Tongue (tissue), 3 donors: ENCODE measurements at places on chromosomes 12 and 14. TPM values are rescaled to one million over a fixed set of nuclear protein-coding genes. Genes with fewer than 3 reads are reported as not detected.

DNA sequence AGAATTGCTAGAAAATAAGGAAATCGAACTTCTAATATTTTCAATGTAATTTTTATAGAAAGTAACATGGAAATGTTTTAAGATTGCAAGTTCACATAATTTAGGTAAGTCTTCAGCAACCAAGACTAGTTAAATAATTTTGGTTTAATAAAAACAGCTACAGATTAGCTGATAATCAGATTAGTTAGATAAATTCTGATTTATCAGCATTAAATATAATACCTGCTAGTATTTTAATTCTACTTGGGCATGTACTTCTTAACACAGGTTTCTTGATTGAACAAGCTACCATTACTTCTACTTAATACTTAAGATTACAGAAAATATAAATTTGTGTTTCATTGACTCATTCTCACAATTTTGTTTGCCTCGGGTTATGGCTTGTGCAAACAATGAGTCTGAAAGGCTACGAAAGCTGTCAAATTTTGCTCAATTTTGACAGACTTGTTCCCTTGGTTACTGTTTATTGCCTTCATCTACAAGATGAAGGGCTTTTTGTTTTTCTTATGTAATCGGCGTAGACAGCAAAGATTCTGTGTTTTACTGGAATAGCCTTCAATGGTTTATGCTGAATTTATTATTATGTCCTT lies 116.1 kb upstream of the NUDT4 start:
- DNase-seq = no peak

TEX52 gene
- not detected for total RNA-seq

PPM1H gene
- 4.5 TPM for total RNA-seq

GRCh38 chr12:130117233-130117632 lies 45.0 kb upstream of the FZD10 start:
- DNase-seq = peak; percentile 62

DNA sequence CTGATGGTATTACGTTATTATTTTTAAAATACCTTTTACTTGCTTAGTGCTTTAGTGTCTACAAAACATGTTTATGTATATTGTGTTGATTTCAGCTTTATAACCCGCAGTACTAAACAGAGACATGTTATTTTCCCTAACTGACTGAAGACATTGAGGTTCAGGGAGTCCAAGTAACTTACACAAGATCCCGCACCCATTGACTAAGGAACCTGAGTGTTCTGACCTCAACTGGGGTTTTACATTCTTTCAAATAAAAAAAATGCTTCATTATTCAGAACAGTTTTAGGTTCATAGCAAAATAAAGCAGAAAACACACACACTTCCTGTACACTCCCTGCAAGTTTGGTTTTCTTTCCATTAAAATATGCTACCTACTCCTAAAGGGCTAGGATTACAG lies 60.4 kb upstream of the METAP2 start:
- DNase-seq = no peak

- DNase-seq = no peak
Observed at GRCh38 chr12:3134126-3134525, 56.9 kb downstream of the TSPAN9 start.

- DNase-seq = no peak
Observed at GRCh38 chr14:54322246-54322645, 74.6 kb upstream of the CDKN3 start.

GRCh38 chr14:65560340-65561027 lies 148.0 kb downstream of the FUT8 start:
- DNase-seq = no peak

SPATS2 gene
- total RNA-seq = 28.7 TPM

GRCh38 chr12:121766290-121767039 lies 27.0 kb downstream of the RHOF start:
- DNase-seq = no peak

- DNase-seq = no peak
Observed at GRCh38 chr12:95443459-95443858, 30.5 kb upstream of the METAP2 start.

TGM1 gene
- total RNA-seq = 29.0 TPM

MIP gene
- not detected for total RNA-seq

DNA sequence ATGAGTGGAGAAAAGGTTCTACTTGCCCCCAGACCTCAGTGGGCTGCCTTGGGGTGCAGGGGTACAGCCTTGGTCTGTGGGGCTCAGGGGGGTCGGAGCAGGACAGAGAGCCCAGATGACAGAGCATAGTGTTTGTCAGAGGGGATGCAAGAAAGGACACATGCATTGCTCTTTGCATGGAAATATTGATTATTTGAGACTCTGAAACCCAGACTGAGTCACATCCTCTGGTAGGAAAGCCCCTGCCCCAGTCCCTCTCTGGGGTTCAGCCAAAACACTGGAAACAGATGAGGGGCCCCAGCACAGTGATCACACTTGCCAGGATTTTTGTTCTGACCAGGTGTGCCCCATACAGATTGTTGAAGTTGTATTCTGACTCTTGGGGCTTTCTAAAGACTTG lies 1094.4 kb downstream of the BCL11B start:
- DNase-seq = no peak

LGALS3 gene
- 114 TPM for total RNA-seq

DNA sequence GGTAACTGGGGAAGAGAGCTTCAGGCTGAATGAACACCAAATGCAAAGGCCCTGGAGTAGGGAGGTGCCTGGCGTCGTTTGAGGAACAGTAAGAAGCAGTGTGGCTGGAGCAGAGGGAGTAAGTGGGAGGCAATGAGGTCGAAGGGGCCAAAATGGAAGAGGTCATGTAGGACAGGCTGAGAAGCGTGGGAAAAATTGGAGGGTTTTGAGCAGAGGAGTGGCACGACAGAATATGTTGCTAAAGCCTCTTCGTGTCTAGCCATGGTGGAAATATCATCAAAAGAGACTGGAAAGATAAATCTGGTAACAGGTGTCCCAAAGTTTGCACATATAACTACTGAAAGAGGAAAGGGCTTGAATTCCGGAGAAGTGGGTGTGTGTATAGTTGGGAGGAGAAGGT lies 1.9 kb downstream of the TRIM9 start:
- no peak for DNase-seq

- DNase-seq = no peak
Observed at GRCh38 chr12:18323159-18323558, 61.8 kb downstream of the PIK3C2G start.

BEGAIN gene
- total RNA-seq = 3.3 TPM

SDR9C7 gene
- total RNA-seq = 0.51 TPM

GRCh38 chr12:94777936-94778335 lies 127.6 kb upstream of the TMCC3 start:
- no peak for DNase-seq

DNA sequence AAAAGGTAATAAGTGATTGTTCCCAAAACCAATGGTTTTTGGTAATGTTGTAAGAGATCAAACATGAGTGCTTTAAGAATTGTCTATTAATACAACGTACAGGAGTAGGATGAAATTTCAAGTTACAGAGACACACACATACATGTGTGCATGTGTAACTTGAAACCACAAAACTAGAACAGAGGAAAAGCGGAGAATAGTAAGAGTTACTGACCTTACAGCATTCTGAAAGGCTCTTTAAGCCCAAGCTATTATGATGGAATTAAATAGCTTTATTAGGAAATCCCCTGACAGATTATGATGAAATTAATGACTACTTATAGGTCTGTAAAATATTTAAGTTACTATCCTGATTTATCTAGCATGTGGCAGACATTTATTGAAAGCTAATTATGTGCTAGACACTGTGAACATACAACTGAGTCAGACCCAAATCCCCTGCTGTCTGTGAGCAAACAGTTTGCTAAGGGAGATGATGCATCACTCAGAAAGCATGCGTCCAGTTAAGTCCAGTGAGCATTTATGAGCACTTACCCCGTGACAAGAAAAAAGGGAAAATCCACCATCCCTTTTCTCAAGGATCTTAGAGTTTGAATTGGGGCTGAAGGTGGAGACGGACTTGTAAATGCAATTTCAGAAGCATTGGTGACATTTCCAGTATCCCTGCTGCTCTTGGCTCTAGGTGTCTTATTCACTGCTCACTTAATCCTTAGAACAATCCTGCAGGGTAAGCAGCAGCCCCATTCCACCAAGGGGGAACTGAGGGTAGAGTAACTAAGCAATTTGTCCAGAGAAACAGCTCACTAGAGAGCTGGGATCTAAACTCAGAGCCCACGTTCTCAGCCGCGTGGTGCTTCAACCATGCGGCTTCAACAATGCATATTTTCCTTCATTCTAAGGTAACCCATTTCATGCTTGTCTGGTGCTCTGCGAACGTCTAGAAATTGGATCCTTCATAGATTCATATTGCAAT lies 117.4 kb downstream of the EML1 start:
- no peak for DNase-seq

DNA sequence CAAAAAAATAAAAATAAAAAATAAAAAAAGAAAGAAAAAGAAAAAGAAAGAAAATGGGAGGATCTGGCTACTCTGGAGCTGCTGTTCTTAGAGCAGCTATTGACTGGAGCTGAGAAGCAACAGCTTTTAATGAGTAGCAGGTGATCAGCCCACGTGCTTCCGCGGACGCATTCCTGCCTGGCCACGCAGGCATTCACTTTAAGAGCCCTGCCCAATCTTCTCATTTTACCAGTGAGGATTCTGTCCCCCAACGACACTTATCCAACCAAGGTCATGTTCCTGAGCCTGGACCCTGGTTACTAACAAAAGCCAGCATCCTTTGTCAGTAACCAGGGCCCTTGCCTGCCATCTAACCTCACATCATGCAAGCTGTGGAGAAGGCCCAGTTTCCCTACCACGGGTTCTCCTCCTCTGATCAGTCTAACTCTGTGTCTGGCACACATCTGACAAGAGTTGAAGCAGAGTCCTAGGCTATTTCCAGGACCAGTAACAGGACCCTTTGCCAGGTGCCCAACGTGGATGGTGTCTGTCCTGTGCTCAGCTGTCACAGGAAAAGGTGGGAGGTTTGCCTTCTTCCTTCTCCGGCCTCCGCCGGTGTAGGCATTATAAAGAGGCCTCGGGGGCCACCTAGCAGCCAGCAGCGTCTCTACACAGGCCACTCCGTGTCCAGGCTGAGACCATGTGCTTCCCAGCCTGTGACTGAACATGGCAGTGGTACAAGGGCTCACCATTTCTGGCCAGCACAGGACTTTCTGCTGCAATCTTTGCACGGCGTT lies 60.9 kb upstream of the GPATCH2L start:
- DNase-seq = peak; percentile 75

GRCh38 chr14:44896275-44897040 lies 65.3 kb downstream of the KLHL28 start:
- DNase-seq = no peak

DNA sequence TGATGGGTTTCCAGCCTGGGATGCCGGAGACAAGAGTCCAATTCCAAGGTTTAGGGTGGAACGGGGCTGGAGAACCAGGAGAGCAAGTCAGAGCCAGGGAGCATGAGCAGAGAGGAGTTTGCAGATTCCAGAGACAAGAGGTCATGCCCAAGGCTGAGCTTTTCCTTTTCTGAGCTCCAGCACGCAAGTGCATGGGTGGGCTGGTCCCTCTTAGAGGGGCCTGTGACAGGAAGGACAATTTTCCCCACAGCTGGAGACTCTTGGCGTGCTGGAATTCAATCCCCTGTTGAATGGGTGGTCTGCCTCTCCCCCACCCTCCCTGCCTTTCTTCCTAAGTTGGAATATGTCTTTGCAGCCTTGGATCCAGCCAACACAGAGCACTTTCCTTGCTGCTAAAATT lies 431.9 kb downstream of the BCL11B start:
- DNase-seq = peak; percentile 67

LMNTD1 gene
- not detected for total RNA-seq

- DNase-seq = no peak
Observed at GRCh38 chr14:98325761-98326160, 946.2 kb downstream of the BCL11B start.

- no peak for DNase-seq
Observed at GRCh38 chr12:62434494-62435302, 31.9 kb upstream of the MON2 start.

CAPZA3 gene
- not detected for total RNA-seq

ZNF839 gene
- 10.8 TPM for total RNA-seq

- DNase-seq = no peak
Observed at GRCh38 chr12:24297516-24297915, 348.0 kb upstream of the SOX5 start.

SCN8A gene
- total RNA-seq = 2.1 TPM

DNA sequence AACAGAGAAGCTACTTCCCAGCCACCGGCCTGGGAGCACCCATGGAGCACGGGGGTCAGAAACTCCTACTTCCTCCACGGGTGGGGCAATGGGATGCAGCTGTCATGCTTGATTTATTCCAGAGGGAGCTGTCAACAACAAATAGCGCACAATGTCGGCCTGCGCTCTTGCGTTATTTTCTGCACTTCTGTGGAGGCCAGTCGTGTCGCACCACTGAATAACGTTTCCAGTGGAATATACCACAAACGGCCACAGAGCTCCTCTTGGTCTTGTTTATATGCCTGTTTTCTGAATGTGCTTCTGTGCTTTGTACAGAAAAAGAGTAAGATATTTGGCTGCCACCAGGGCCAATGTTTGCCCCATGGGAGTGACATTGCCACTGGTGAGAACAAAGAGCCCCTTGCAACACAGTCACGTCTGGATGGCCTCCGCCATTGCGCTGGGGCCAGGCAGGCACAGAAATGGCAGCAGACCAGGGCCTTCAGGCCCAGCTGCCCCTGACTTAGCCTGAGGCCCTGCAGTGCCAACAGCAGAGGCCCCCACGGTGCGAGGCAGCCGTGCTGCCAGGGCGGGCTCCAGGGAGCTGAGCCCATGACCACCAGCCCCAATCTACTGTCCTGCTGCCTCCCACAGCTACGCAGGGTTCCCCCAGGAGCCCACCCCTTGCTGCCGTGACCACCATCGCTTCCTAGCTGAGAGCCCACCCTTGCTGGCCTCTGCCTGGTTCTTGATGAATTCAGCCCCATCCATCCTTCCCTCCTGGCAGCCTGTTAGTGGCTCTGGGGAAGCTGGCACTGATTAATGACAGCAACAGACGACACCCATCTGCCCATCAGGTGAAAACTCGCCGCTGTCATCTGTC lies 28.9 kb upstream of the TMEM179 start:
- DNase-seq = no peak

DNA sequence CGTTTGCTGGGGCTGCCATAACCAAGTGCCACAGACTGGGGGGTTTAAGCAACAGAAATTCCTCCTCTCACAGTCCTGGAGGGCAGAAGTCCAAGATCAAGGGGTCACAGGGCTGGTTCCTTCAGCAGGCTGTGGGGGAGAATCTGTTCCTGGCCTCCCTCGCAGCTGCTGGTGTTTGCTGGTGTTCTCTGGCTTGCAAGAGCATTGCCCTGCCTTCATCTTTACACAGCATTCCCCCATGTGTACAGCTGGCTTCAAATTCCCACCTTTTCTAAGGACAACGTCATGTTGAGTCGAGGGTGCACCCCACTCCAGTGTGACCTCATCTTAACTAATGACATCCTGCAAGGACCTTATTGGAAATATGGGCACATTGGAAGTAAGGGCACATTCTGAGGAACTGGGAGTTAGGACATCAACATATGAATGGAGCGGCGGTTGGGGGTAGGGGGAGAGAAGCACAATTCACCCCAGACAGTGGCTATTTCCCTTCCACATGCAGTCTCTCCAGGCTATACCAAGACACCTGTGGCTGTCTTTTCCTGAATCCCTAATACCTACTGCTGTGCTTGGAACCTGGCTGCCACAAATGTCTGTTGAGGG lies 123.6 kb downstream of the FOXN3 start:
- DNase-seq = no peak
